ENCODE measurements at places on chromosomes 3 and 15.

- H3K27ac ChIP-seq = no peak overlapping the region
- no peak overlapping the region for H3K4me3 ChIP-seq
- H3K36me3 ChIP-seq = peaks cover 68% of the 10 kb centered on the region
- DNase-seq = no peak
- H3K27me3 ChIP-seq = no peaks in the 10 kb centered on the region
Measured at GRCh38 chr15:45409596-45409995, 31.3 kb upstream of the GATM start.

GRCh38 chr3:24174614-24175013, 229.5 kb downstream of the NR1D2 start:
- H3K36me3 ChIP-seq = no peaks in the 10 kb centered on the region
- DNase-seq = no peak

GRCh38 chr3:191020730-191021396, 158.4 kb upstream of the GMNC start:
- no peaks in the 10 kb centered on the region for H3K27me3 ChIP-seq
- H3K36me3 ChIP-seq = no peaks in the 10 kb centered on the region
- no peak overlapping the region for H3K4me3 ChIP-seq
- DNase-seq = no peak
- H3K4me1 ChIP-seq = no peaks in the 10 kb centered on the region

GRCh38 chr3:53680028-53680427, 166.2 kb downstream of the CHDH start:
- H3K4me3 ChIP-seq = no peak overlapping the region
- H3K4me1 ChIP-seq = peaks cover 52% of the 10 kb centered on the region
- DNase-seq = peak; percentile 48
- H3K36me3 ChIP-seq = no peaks in the 10 kb centered on the region

- no peak overlapping the region for H3K27ac ChIP-seq
- H3K36me3 ChIP-seq = no peaks in the 10 kb centered on the region
- no peaks in the 10 kb centered on the region for H3K27me3 ChIP-seq
- H3K4me3 ChIP-seq = no peak overlapping the region
Measured at GRCh38 chr3:94647131-94647530, 584.3 kb downstream of the NSUN3 start.

DNA sequence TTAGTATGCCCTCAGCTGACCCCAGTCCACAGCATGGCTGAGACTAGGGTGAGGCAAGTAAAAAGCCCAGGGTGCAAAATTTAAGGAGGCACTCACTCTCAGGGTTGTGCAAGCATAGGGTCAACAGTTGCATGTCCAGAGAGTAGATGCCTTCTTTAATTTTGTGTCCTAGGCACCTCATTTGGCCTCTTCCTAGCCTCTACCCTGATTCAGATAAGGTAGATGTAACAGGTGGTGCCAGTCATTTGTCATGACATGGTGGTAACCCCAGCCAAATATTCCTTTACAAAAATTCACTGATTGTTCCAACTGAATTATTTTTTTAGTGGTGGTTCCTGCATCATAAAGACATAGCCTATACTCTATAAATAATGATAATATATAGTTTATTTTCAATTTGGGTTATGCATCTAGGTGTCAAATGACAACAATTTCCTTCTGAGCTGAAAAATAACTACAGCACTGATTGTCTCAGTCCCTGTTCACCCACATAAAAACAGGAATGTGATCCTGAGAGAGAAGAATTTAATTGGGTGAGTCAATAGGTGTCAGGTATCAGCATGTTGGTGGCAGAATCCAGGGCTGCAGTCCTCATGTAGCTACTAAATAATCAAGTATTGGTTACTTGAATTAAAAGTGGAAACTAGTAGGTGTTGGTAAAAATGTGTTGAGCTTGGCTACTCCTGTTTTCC, 44.2 kb upstream of the TIPARP start:
- H3K27ac ChIP-seq = no peak overlapping the region
- no peaks in the 10 kb centered on the region for H3K36me3 ChIP-seq
- no peak overlapping the region for H3K4me3 ChIP-seq
- DNase-seq = no peak

DNA sequence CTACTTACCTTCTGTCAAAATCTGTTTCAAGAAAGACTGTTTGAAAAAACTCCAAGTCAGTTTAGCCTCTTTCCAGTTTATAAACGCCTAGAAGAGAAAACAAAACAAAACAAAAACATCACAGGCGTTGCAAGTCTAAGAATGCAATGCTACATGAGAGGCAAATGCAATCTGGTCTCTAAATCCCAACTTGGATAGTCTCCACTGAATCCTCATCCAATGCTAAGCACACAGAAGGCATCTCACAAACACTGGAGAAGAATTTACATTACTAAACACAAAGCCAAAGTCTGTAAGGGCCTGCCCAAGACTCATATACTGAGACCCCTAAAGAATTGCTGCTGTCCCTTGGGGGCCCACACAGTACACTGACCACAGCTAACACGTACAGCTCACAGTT, 18.4 kb downstream of the RFT1 start:
- H3K4me3 ChIP-seq = no peak overlapping the region
- H3K27ac ChIP-seq = no peak overlapping the region
- no peaks in the 10 kb centered on the region for H3K4me1 ChIP-seq
- no peaks in the 10 kb centered on the region for H3K27me3 ChIP-seq

GRCh38 chr15:40282869-40283614, at the start of gene ANKRD63:
TSS of gene ANKRD63 (minus strand) at chr15:40283064. CDS start at chr15:40282586, 478 bp downstream.
- H3K27ac ChIP-seq = no peak within 1 kb of the TSS
- no peak for DNase-seq
- H3K36me3 ChIP-seq = no peaks in the 10 kb centered on the region
- H3K27me3 ChIP-seq = peaks cover 38% of the 10 kb centered on the region

- no peaks in the 10 kb centered on the region for H3K4me1 ChIP-seq
- no peaks in the 10 kb centered on the region for H3K36me3 ChIP-seq
- no peaks in the 10 kb centered on the region for H3K27me3 ChIP-seq
- no peak overlapping the region for H3K27ac ChIP-seq
Measured at GRCh38 chr15:58348095-58348812, 83.5 kb upstream of the LIPC start.

GRCh38 chr3:125281381-125281780, 68.8 kb upstream of the SLC12A8 start:
- H3K36me3 ChIP-seq = peaks cover under 1% of the 10 kb centered on the region
- DNase-seq = no peak
- H3K27me3 ChIP-seq = no peaks in the 10 kb centered on the region
- no peak overlapping the region for H3K4me3 ChIP-seq
- H3K4me1 ChIP-seq = peaks cover 14% of the 10 kb centered on the region

DNA sequence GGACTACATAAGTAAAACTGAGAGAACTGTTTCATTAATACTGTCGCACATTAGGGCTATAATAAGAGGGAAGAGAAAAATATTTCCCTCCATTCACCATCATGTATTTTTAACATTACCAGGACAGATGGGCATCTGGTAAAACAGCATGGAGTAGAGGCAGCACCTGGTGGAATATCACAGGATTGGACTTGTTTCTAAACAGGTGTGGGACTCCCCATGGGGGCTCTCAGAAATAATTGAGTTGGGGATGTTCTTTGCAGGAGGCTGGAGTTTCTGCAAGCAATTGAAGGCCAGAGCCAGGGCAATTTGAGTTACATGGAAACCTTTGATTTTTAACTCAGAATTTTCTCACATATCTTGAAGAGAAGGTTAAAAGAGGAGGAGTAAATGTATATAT, 8.4 kb upstream of the MINDY2 start:
- H3K4me1 ChIP-seq = no peaks in the 10 kb centered on the region
- no peak overlapping the region for H3K27ac ChIP-seq
- no peak for DNase-seq
- no peak overlapping the region for H3K4me3 ChIP-seq

DNA sequence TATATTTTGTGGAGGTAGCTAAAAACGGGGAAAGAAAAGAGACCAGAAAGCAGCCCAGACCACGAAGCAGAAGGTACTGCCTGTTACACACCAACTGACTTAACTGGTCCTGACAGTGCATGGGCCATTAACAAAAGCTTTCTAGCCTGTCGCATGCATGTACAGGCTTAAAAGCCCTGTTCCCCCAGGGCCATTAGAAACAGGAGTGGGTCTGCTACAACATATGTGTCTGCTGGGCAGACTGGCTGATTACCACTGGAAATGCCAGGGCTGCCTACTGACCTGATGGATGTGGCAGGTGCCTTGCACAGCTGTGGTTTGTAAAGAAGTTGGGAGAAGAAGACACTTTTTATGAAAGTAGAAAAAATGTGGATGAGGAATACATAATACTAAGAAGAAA, 137.4 kb downstream of the GAP43 start:
- peak overlapping the region; percentile 85 for H3K27ac ChIP-seq
- no peaks in the 10 kb centered on the region for H3K36me3 ChIP-seq
- H3K4me3 ChIP-seq = no peak overlapping the region
- H3K4me1 ChIP-seq = peaks cover 38% of the 10 kb centered on the region
- no peaks in the 10 kb centered on the region for H3K27me3 ChIP-seq

DNA sequence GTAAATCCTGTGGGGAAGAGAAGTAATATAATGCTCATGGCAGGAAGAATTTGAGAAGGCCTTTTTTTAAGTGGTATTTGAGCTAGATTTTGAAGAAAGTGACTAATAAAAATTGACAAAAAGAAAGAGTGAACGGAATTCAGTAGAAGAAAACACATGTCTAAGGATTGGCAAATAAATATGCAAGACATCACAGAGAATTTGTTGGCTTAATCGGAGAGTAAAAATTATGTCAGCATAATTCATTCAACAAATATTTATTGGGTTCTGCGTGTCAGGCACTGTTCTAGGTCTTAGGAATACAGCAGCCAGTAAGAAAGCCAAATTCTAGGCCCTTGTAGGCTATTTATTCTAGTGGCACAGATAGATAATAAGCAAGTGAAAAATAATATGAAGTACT, 33.6 kb upstream of the LEKR1 start:
- no peaks in the 10 kb centered on the region for H3K36me3 ChIP-seq
- no peak overlapping the region for H3K4me3 ChIP-seq
- no peak overlapping the region for H3K27ac ChIP-seq
- peaks cover 4% of the 10 kb centered on the region for H3K4me1 ChIP-seq
- no peak for DNase-seq

- no peak overlapping the region for H3K4me3 ChIP-seq
- no peak for DNase-seq
- no peaks in the 10 kb centered on the region for H3K27me3 ChIP-seq
- no peaks in the 10 kb centered on the region for H3K4me1 ChIP-seq
Measured at GRCh38 chr3:21562243-21562642, 188.8 kb downstream of the ZNF385D start.

DNA sequence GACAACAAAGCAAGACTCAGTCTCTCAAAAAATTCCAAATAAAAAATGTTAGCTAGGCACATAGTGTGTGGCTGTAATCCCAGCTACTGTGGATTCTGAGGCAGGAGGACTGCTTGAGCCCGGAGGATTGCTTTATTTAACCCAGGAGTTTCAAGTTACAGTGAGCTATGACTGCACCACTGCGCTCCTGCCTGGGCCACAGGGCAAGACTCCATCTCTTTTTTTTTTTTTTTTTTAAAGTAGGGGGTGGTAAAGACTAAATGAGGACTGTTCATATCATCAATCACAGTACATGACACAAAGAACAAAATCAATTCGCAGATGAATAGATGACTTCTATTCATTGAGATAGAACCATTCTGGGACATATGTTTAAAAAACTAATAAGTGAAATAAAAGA, 48.1 kb downstream of the ACAP2 start:
- H3K27ac ChIP-seq = no peak overlapping the region
- no peak for DNase-seq
- no peaks in the 10 kb centered on the region for H3K27me3 ChIP-seq
- H3K4me3 ChIP-seq = no peak overlapping the region
- no peaks in the 10 kb centered on the region for H3K36me3 ChIP-seq
- peaks cover 9% of the 10 kb centered on the region for H3K4me1 ChIP-seq

DNA sequence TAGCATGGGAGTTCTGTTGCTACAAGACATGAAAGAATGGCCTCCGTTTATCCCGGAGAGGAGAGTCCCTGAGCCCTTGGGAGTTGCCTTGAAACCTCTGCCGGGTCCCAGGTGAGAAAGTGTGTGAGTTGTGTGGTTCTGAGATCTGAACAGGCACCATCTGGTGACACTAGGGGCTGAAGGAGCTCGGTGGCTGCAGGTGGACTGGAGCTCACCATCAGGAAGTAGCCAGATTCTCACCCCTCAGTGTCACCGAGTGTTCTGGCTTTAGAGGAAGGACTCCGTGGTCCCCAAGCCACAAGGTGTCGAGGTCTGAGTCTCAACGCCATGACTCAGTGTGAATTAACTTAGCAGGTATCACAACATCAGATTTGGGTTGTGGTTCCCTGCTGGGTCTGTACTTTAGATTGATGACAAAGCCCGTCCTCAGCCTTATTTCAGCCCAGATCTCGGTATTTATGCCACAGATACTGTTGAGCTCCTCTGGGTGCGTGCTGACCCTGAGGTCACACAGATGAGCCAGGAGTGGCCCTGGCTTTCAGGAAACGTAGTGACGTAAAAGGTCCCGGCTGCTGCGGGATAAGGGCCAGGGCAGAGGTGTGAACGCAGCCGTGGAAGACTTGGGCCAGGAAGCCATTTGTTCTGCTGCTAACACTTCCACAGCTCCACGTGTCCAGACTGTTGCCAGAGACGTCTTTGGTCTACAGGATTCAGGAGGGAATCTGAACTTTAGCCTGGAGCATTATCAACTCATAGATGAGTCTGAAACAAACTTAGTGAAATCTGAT, 54.4 kb downstream of the PGPEP1L start:
- no peaks in the 10 kb centered on the region for H3K27me3 ChIP-seq
- DNase-seq = no peak
- H3K4me3 ChIP-seq = no peak overlapping the region
- peaks cover 22% of the 10 kb centered on the region for H3K36me3 ChIP-seq
- H3K27ac ChIP-seq = no peak overlapping the region
- H3K4me1 ChIP-seq = no peaks in the 10 kb centered on the region

DNA sequence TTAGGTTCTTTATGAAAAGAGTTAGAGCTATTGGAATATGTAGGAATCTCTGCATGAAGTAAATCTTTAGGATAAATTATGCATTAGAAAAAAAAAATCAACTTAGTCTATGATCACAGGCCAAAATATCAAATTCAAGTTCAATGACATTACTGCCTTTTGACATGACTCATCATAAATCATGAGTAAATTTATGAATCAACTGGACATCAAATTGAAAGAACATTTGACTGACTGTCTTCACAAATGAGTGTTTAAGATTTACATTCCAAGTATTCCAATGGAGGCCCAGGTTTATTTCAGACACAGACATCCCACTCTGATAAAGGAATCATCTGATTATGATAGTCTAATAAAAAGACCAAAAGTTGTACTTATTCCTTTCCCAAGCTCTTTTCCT, 192.8 kb upstream of the TTC14 start:
- no peak overlapping the region for H3K27ac ChIP-seq
- H3K4me1 ChIP-seq = no peaks in the 10 kb centered on the region
- no peaks in the 10 kb centered on the region for H3K27me3 ChIP-seq
- H3K4me3 ChIP-seq = no peak overlapping the region
- no peak for DNase-seq
- H3K36me3 ChIP-seq = no peaks in the 10 kb centered on the region

GRCh38 chr15:78398076-78398825, 39.8 kb upstream of the IREB2 start:
- no peaks in the 10 kb centered on the region for H3K27me3 ChIP-seq
- H3K36me3 ChIP-seq = no peaks in the 10 kb centered on the region
- H3K27ac ChIP-seq = no peak overlapping the region
- peaks cover 5% of the 10 kb centered on the region for H3K4me1 ChIP-seq
